ENCODE measurements at places on chromosomes 13 and 19.

GRCh38 chr13:101303521-101303920, 112.8 kb downstream of the NALCN start:
- DNase-seq: no peak

DNA sequence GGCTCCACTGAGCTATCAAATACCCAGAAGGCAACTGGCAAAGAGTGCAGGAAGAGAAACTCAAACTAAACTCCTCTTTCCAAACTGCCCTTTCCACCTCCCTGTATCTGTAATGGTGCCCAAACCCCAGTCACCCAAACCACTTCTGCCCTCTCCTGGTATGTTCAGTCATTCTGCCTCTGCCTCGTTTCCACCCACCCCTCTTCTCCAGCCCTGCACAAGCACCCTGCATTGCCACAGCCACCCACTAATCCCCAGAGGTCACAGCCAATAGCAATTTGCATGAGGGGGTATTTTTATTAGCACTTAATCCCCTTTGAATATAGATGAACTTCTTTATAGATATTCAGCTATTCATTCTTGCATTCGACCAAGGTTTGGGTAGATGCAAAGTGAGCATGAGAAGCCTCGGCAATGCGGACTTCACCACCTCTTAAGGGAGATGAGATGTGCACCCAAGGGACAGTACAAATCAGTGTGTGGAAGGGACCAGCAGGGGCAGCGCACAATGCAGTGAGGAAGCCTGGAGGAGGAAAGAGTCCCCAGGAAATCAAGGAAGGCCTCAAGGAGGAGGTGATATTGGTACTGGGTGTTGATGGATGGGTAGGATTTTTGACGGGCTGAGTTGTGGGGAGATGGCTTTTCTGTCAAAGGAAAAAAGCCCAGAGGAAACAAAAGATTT, 12.4 kb downstream of the TMEM272 start:
- DNase-seq: peak; percentile 45

DNA sequence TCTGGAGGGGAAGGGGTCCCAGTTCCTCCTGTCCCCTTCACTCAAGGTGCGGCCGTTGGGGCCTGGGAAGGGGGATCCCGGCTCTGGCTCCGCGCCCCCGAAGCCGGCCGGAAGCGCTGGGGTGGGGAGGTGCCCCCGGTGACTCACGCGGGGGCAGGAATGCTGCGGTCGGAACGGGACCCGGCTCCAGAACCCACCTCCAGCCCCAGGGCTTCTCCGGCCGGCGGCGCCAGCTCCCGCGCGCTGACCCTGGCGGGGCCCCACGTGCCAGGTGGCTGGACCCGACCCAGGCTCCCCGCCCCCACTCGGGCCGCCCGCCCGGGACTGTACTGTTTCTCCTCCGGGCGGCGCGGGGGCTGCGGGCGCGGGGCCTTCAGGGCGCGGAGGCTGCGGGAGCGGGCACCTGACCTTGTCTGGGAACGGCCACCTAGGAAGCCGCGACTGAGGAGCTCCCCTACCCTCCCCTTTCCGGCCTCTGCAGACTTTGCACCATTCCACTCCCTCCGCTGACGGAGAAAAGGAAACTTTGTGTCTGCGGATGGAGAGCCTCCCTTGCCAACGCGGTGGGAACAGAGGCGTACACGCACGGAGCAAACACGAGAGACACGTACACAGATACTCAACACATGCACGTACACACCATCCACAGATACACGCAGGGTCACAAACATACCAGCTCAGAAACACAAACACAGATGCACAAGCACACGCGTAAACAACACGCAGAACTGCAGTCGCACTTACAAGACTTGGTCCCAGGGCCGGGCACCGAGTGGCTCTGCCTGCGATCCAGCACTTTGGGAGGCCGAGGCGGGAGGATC, 7.2 kb downstream of the AXL start:
- peak; percentile 39 for DNase-seq

DNA sequence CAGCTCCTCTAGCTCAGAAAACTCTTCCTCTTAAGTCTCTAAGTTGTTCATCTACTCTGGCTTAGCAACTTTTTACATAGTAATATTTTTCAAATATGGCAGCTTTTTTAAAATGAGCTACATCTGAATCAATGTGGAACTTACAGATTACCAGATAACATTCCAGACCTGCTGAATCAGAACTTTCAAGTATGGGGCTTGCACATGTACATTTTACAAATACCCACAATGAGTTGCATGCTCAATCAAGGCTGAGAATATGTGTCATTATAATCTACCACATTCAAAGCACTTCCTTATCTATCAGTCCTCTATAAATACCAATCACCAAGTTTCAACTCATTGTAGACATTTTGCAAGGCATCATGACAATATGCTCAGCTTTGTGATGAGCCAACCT, 383.1 kb downstream of the FGF14 start:
- no peak for DNase-seq

DNA sequence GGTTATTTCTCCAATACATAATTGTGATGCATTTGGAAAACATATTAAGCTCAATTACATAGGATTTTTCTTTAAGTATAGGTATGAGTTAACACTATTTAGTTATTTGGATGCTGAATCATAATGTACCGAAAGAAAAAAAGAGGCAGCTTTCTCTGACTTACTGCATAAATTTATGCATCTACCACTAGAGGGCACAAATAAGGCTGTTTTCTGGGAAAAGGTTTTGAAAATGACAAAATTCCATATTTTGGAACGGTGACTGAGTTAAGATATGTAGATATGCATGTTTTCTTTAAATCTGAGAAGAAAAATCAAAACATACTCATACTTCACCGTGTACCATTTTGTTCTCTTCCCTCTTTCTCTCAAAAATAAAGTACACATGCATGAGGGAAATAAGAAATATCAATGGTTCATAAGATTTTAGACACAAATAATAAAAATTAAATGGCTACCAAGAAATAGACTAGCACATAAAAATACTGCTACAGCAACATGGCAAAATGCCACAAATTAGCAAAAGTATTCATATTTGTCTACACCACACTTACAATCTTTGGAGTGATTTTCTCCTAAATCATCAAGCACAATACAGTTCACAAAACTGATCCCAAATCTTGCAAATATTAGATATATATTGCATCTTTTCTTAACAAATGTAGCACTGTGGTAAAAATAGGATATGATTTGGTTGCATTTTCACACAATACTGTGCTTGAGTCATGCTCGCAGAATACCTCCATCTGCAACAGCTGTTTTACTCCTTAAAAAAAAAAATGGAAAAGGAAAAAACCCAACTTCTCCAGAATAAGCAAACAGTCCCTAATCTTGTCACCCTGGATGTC, 260.0 kb downstream of the FGF14 start:
- peak; percentile 33 for DNase-seq

- no peak for DNase-seq
Observed at GRCh38 chr13:68019901-68020300, 789.8 kb upstream of the PCDH9 start.

DNA sequence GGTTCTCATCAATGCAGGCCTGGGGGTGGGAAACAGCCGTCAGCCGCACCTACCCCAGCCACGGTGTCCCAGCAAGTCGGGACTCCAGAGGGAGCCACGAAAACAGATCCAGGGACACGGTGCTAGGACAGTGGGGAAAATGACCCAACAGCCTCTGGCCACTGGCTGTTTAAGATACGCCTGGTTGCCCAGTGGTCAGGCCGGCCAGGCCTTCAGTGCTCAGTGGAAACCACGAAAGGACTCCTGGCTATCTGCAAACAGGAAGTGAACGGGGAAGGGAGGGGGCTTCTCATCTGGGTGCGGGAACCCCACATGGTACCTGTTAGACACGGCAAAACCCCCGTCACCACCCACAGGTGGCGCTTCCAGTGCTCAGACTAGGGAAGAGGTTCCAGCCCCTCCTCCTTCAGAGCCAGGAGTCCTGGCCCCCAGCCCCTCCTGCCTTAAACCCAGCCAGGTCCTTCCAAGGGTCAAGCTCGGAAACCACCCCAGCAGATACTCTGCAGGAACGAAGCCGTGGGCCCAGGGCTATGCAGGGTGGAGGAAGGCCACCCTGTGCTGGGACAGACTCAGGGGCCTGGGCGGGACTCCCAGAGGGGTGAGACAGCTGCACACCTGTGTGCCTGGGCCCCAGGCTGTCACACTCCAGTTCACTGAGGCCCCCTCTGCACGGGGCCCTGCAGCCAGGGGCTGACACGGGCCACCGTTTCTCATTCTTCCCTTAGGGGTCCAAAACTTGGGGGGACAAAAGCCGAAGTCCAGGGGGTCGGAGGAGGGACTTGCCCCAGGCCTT, 4.5 kb downstream of the PPP1R12C start:
- no peak for DNase-seq

DNA sequence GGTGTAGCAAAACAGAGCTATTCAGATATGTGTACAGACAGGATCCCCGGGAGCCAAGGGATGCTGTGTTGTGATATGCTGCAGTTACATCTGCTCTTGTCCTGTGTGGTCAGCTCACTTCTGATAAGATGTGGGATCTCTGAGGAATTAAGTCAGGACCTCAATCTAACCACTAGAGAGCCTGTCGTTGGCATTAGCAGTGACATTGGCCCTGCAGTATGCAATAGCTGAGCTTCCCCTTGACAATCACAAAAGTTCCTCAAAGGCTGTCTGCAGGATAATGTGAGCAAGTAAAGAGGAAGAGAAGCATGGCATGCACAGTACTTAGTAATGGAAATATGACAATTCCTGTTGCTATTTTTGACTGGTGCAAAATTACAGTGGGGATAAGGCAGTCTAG, 203.4 kb upstream of the MIR17HG start:
- no peak for DNase-seq

All from COLO829 (cell line).